Smooth muscle cell of the coronary artery (primary cell): ENCODE measurements at places on chromosomes 3 and 15. TPM values are rescaled to one million over a fixed set of nuclear protein-coding genes. Genes with fewer than 3 reads are reported as not detected.

EPHB3 gene
- total RNA-seq: 3.0 and 9.4 TPM in 2 replicates

CEP63 gene
- total RNA-seq: 13.0 and 23.0 TPM in 2 replicates

HRG gene
- total RNA-seq: not detected in 2 replicates

CFAP100 gene
- total RNA-seq: not detected in 2 replicates

TLR9 gene
- total RNA-seq: under 0.01 TPM in 1 of 2 replicates, not detected in the other
